Activated CD8-positive, alpha-beta T cell treated with anti-CD3 and anti-CD28 coated beads for 36 hours (primary cell): ENCODE measurements at places on chromosomes 1 and 21. TPM values are rescaled to one million over a fixed set of nuclear protein-coding genes. Genes with fewer than 3 reads are reported as not detected.

Gene SPRR5
- not detected for total RNA-seq

Gene MTF1
- 17.7 TPM for total RNA-seq

Gene MTARC1
- not detected for total RNA-seq

Gene ASAP3
- 0.74 TPM for total RNA-seq

Gene SPRR2A
- total RNA-seq: not detected

Gene SNX7
- not detected for total RNA-seq

GRCh38 chr21:43918385-43918947 lies 53.4 kb downstream of the AGPAT3 start:
- H3K4me3 ChIP-seq: peak overlapping the region; percentile 79
- peak overlapping the region; percentile 81 for H3K27ac ChIP-seq
- peaks cover 2% of the 10 kb centered on the region for H3K27me3 ChIP-seq
- H3K36me3 ChIP-seq: peaks cover 16% of the 10 kb centered on the region
- DNase-seq: no peak

DNA sequence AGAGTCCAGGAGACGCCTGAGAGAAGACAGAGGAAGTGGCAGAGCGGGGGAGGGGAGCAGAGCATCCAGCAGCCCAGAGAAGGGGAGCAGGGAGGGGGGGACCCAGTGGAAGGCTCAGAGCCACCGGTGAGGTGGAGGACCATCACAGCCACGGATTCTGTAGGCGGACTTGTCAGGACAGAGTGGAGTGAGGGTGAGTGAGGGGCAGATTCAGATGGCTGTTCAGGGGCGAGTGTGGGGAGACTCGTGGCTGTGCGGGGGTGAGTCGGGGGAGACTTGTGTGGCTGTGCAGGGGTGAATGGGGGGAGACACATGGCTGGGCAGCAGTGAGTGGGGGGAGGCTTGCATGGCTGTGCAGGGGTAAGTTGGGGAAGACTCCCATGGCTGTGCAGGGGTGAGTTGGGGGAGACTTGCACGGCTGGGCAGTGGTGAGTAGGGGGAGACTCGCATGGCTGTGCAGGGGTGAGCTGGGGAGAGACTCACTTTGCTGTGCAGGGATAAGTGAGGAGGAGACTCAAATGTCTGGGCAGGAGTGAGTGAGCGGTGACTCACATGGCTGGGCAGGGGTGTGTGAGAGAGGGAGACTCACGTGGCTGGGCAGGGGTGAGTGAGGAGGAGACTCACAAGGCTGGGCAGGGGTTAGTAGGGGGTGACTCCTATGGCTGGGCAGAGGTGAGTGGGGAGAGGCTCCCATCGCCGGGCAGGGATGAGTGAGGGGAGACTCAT lies 56.8 kb upstream of the ABCG1 start:
- H3K4me3 ChIP-seq: peak overlapping the region; percentile 7
- H3K36me3 ChIP-seq: no peaks in the 10 kb centered on the region
- peak; percentile 58 for DNase-seq
- peak overlapping the region; percentile 76 for H3K27ac ChIP-seq

DNA sequence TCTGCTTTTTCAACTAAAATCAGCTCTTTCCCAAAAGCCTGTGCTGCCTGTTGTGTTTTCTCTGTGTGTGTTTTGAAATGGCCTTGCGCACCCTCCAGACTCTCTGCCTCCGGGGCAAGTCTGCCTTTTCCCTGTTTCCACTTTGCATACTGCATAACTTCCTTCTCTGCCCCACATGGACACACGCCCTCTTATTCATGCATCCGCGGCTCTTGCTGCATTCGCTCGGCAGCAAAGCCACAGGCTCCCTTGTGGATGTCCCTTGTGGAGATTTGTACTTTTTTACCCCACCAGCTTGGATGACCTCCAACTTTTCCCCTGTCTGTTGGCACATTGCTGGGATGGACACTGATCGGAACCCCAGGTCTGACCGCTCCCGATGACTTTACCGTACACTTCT lies 147.6 kb downstream of the ADSS2 start:
- no peaks in the 10 kb centered on the region for H3K36me3 ChIP-seq
- H3K27ac ChIP-seq: no peak overlapping the region
- DNase-seq: no peak
- peaks cover 4% of the 10 kb centered on the region for H3K4me1 ChIP-seq

DNA sequence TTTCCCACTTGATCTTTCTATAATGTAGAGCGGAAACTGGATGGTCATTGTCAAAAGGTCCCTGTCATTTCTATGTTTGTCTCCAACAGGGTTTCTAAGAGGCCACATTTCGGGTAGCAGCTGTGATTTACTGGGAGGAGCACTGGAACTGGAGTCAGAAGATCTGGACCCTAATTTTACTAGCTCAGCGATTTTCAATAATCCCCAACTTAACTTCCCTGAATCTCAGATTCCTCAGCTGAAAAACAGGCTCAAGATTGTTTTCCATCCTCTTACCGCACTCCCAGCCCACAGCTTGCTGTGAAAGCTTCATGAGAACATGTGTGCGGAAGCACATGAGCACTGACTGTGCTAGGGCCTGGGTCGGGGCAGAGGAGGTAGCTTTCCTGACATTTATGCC lies 19.9 kb upstream of the RGS4 start:
- H3K27me3 ChIP-seq: peaks cover 14% of the 10 kb centered on the region
- H3K4me3 ChIP-seq: no peak overlapping the region
- H3K36me3 ChIP-seq: no peaks in the 10 kb centered on the region
- DNase-seq: no peak

DNA sequence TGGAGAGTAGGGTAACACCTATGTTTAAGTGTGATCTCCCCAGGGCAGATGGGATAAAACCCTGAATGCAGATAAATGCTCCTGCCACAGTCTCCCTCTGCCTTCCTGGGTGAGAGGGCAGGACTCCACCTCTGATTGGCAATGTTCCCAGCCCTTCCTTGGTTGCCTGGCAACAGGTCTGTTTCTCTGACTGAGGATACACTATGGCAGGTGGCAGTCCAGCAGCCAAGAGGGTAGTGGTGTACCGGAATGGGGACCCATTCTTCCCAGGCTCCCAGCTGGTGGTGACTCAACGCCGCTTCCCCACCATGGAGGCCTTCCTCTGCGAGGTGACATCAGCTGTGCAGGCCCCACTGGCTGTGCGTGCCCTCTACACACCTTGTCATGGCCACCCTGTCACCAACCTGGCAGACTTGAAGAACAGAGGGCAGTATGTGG lies at the start of gene DCDC2B:
TSS of gene DCDC2B (plus strand) at position 199 of the 438 bp plus-strand sequence. CDS start at position 204, 5 bp downstream.
- no peak within 1 kb of the TSS for H3K27ac ChIP-seq
- no peaks in the 10 kb centered on the region for H3K27me3 ChIP-seq
- DNase-seq: no peak
- no peak within 1 kb of the TSS for H3K4me3 ChIP-seq

DNA sequence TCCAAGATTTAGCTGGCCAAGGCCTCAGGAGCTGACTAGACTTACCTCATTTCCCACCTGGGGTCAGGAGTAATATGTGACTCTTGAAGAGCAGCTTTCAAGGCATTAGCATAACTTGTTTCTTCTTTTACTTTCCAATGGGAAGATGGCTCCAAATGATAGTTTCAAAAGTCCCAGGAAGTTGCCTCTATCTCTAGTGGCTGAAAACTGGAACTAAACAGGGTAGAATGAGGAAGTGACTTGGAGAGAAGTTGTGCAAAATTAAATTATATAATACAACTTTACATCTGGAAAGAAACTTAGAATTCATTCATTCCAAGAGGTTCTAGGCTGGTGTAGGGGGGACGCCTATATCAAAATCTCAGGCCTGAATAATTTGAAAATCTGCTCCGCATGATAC lies 250.1 kb upstream of the FMN2 start:
- H3K27ac ChIP-seq: no peak overlapping the region
- no peaks in the 10 kb centered on the region for H3K36me3 ChIP-seq
- H3K4me1 ChIP-seq: no peaks in the 10 kb centered on the region

- H3K27me3 ChIP-seq: no peaks in the 10 kb centered on the region
- H3K27ac ChIP-seq: no peak overlapping the region
- H3K4me1 ChIP-seq: no peaks in the 10 kb centered on the region
- no peaks in the 10 kb centered on the region for H3K36me3 ChIP-seq
- H3K4me3 ChIP-seq: no peak overlapping the region
Observed at GRCh38 chr1:71561206-71561605, 480.4 kb upstream of the ZRANB2 start.

DNA sequence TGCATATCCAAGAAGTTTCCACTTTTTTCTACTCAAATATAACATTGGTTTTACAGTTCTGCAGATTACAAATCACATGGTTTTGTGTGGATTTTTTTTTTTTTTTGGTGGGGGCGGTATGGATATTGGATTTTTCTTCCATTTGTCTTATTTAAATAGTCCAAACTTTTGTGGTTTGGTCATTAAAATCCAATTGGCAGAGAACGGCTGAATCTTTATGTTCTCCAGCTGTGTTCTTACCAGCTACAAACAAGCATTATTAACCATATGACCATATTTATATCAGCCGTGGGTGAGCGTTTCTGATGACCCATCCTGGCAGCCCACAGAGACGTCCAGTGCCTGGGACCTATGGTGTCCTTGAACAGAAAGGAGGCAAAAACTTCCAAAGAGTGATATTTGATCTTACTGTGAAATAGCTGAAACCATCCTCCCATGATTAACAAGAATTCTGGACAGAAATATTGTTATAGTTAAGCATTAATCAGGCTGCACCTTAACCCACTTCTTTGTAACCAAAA lies 200.4 kb downstream of the LYPLAL1 start:
- H3K27me3 ChIP-seq: no peaks in the 10 kb centered on the region
- no peak overlapping the region for H3K4me3 ChIP-seq
- no peak for DNase-seq
- H3K4me1 ChIP-seq: no peaks in the 10 kb centered on the region

DNA sequence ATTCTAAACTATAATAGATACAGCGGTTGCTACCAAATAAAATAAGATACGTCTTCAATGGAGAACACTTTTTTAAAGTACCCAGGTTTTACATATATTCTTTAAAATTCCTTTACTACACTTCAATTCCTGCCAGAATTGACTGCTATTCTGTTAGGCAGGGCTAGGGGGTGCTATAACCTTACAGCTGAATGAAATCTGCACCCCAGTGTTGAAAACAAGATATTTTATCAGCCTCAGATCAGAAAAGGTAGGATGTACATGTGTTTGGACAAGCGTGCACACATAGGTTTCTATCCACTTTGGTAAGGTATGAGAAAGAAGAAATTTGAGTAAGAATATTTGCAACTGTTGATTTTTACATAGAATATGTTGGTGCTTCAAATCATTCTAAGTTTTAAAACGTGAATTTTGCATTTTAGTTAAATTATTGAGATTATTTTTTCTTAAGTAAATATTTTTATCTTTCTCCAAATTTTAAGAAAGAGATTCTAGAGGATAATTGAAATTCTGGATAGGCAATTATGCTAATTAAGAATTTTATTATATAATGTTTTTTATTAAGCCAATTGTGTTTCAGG lies 490.8 kb upstream of the ADGRL4 start:
- DNase-seq: peak; percentile 6
- no peak overlapping the region for H3K4me3 ChIP-seq
- no peaks in the 10 kb centered on the region for H3K4me1 ChIP-seq
- H3K27ac ChIP-seq: no peak overlapping the region
- no peaks in the 10 kb centered on the region for H3K36me3 ChIP-seq
